ENCODE measurements at places on chromosomes 1 and 21. TPM values are rescaled to one million over a fixed set of nuclear protein-coding genes. Genes with fewer than 3 reads are reported as not detected.
A peak's percentile ranks its signal among the peaks of the same experiment; 100 is the strongest.

UMODL1 gene
- polyA plus RNA-seq = not detected

- no peaks in the 10 kb centered on the region for H3K36me3 ChIP-seq
- no peak overlapping the region for H3K4me3 ChIP-seq
- peaks cover 8% of the 10 kb centered on the region for H3K27me3 ChIP-seq
- no peak overlapping the region for H3K27ac ChIP-seq
- DNase-seq = no peak
Measured at GRCh38 chr1:180620581-180620980, 11.2 kb upstream of the XPR1 start.

DNA sequence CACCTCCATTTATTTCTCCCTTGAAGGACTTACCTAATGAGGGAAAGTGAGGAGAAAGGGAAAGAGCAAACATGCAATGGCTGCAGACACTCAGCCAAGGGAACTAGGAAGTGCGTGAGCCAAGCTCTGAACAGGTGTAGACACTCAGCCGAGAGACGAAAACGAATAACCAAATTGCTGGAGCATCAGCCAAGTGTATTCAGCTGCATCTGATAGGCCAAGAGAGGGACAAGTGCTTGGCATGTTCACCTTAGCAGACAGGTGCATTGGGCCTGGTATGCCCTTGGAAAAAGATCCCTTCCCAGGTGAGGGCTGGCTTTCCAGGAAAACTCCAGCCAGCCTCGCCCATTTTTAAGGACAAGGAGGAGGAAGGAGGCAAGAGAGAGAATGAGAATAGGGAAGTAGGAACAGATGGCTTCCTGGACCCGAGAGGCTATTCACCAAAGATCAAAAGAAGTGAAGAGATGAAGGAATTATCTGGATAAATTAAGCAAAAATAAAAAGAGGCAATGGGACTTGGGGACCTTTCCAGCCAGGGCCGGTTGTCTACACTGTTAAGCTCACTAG, 184.7 kb downstream of the TOMM20 start:
- H3K36me3 ChIP-seq = no peaks in the 10 kb centered on the region
- H3K4me1 ChIP-seq = peaks cover 27% of the 10 kb centered on the region
- peak overlapping the region; percentile 89 for H3K27ac ChIP-seq
- H3K4me3 ChIP-seq = peak overlapping the region; percentile 59
- H3K27me3 ChIP-seq = no peaks in the 10 kb centered on the region

- H3K4me1 ChIP-seq = peaks cover 23% of the 10 kb centered on the region
- DNase-seq = no peak
- H3K27ac ChIP-seq = no peak overlapping the region
- H3K36me3 ChIP-seq = no peaks in the 10 kb centered on the region
Measured at GRCh38 chr1:179231923-179232322, 2.4 kb upstream of the ABL2 start.

DNA sequence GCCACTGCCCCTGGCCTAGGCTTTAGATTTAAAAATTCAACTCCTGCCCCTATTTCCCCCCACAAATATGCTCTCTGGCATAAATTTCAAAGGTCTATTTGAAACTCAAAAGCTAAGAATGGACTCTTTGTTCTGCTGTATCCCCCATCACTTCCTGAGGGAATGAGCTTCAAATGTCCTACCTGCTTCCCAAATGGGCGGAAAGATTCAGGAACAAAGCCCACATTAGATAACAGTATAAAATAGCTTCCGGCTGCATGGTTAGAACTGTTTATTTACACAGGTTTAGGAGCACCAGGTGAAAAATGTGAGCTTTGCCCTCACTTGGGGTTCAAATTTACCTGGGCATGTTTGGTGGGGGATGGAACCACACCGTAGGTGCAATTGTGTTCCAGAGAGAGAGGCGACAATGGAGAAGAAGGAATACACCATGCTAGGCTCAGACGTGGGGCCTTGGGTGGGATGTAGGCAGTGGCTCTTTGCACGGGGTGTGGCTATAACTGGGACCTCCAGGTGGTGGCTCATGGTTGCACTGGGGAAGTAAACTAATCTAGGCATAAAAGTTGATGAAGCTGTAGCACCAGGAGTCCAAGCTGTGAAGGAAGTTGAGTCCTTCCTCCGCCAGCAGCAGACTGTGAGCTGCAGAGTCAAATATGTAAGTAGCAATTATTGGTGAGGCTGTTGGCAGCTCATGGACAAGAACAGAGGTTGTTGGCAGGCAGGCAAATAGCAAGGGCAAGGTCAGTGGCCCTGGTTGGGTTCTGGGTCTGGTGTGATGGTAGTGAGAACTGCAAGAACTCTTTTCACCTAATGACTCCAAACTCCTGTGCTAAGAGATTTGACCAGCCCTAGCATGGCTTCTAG, 41.5 kb upstream of the SRSF10 start:
- no peak for DNase-seq
- H3K4me1 ChIP-seq = peaks cover 4% of the 10 kb centered on the region
- H3K36me3 ChIP-seq = no peaks in the 10 kb centered on the region
- H3K4me3 ChIP-seq = no peak overlapping the region

HSD3B2 gene
- polyA plus RNA-seq = not detected

DNA sequence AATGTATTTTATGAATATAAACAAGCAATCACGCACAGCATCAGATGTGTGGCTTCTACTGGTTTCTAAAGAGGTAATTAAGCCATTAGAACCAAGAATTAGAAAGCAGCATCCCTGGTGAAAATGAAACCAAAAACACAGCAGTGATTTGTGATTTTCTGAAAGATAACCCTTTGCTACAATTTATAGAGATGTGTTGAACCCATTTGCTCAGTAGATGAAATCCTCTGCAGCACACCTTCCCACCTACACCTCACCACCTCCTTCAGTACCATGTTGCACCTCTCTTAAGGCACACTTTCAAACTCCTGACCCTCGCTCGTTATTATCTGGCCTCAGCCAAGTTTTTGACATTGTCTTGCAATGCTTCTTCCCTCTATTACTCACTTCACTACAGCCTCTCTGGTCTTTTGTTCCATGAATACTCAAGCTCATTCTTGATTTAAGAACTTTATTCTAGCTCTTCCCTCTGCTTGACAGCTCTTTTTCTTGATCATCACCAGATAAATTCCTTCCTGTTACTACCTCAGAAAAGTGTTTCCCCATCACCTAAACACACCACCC, 38.6 kb downstream of the NSL1 start:
- H3K4me3 ChIP-seq = peak overlapping the region; percentile 26
- DNase-seq = no peak
- H3K27ac ChIP-seq = peak overlapping the region; percentile 47

DNA sequence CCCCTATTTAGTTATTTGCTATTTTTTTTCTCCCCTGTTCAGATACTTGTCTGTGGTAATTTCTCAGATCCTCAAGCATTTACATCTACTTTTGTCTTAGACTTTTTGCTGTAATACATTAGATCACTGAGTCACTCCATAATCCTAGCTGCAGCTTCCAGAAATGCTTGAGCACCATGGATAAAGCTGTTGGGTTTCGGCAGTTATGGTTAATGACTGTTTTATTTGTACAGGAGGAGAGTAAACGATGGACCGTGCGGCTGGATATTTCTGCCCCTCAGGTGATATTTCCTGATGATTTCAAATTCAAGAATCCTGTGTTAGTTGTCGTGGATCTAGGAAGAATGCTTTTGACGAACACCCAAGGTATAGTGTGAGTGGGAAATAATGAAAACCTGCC, 42.9 kb downstream of the VPS13D start:
- no peak overlapping the region for H3K27ac ChIP-seq
- no peak overlapping the region for H3K4me3 ChIP-seq
- H3K27me3 ChIP-seq = no peaks in the 10 kb centered on the region

GRCh38 chr1:48916130-48917069, 139.7 kb upstream of the BEND5 start:
- peaks cover 9% of the 10 kb centered on the region for H3K4me1 ChIP-seq
- DNase-seq = no peak
- no peaks in the 10 kb centered on the region for H3K36me3 ChIP-seq
- H3K27ac ChIP-seq = no peak overlapping the region
- H3K4me3 ChIP-seq = no peak overlapping the region

CACNA1E gene
- polyA plus RNA-seq = not detected

GRCh38 chr1:100624886-100625610, 87.1 kb downstream of the GPR88 start:
- no peak overlapping the region for H3K4me3 ChIP-seq
- H3K4me1 ChIP-seq = no peaks in the 10 kb centered on the region
- H3K27me3 ChIP-seq = peaks cover 4% of the 10 kb centered on the region
- H3K27ac ChIP-seq = no peak overlapping the region
- H3K36me3 ChIP-seq = no peaks in the 10 kb centered on the region
- no peak for DNase-seq

GRCh38 chr1:180950321-180950720, 37.6 kb downstream of the KIAA1614 start:
- no peak overlapping the region for H3K4me3 ChIP-seq
- DNase-seq = no peak
- H3K36me3 ChIP-seq = peaks cover 6% of the 10 kb centered on the region
- peaks cover 8% of the 10 kb centered on the region for H3K4me1 ChIP-seq
- H3K27ac ChIP-seq = no peak overlapping the region
- H3K27me3 ChIP-seq = no peaks in the 10 kb centered on the region

NR0B2 gene
- polyA plus RNA-seq = not detected

DNA sequence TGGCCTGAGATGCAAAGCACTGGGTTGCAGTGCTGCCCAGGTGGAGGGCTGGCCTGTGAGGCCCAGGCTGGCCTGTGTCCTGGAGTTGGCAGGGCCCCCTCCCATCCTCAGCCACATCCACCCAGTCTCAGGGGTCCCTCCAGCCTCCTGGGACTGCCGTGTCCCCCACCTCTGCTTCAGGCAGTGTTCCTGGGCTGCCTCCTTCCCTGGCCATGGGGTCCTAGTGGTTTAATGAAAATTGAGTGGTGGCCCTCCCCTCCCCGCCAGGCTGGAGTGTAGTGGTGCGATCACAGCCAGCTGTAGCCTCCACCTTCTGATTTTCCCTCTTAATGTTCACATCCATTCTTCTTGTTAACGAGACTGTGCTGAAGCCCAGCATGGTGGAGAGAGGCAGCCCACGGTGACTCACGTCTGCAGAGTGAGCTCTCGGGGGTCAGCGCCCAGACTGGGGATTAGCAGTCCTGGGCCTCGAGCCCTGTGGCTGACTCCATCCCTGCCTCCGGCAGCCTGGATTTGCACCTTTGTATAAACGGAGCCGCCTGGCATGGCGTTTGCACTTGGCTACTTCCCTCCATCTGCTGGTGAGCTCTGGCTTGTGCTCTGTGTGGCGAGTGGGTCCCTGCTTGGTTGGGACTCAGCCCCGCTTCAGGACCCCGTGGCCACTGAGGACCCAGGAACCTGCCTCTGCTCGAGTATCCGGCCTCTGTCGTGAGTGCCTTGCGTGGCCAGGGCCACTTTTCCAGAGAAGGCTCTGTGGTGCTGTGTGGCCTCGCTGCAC, 6.9 kb downstream of the MIB2 start:
- H3K27me3 ChIP-seq = no peaks in the 10 kb centered on the region
- H3K27ac ChIP-seq = no peak overlapping the region
- no peaks in the 10 kb centered on the region for H3K36me3 ChIP-seq
- peaks cover 11% of the 10 kb centered on the region for H3K4me1 ChIP-seq
- no peak for DNase-seq

DUSP12 gene
- 64.7 TPM for polyA plus RNA-seq

FAM163A gene
- not detected for polyA plus RNA-seq

GRCh38 chr1:1040004-1040991, 20.4 kb downstream of the AGRN start:
- no peak overlapping the region for H3K27ac ChIP-seq
- peak overlapping the region; percentile 80 for H3K4me3 ChIP-seq
- peaks cover 42% of the 10 kb centered on the region for H3K27me3 ChIP-seq

GRCh38 chr1:94906382-94906781, 20.5 kb downstream of the CNN3 start:
- no peaks in the 10 kb centered on the region for H3K4me1 ChIP-seq
- peaks cover 8% of the 10 kb centered on the region for H3K36me3 ChIP-seq
- H3K4me3 ChIP-seq = no peak overlapping the region
- H3K27me3 ChIP-seq = peaks cover 6% of the 10 kb centered on the region

LYPD8 gene
- not detected for polyA plus RNA-seq

- H3K4me3 ChIP-seq = no peak overlapping the region
- no peaks in the 10 kb centered on the region for H3K36me3 ChIP-seq
- no peak overlapping the region for H3K27ac ChIP-seq
- DNase-seq = no peak
- H3K27me3 ChIP-seq = peaks cover 22% of the 10 kb centered on the region
Measured at GRCh38 chr1:229068270-229068987, 202.5 kb upstream of the RAB4A start.

DNA sequence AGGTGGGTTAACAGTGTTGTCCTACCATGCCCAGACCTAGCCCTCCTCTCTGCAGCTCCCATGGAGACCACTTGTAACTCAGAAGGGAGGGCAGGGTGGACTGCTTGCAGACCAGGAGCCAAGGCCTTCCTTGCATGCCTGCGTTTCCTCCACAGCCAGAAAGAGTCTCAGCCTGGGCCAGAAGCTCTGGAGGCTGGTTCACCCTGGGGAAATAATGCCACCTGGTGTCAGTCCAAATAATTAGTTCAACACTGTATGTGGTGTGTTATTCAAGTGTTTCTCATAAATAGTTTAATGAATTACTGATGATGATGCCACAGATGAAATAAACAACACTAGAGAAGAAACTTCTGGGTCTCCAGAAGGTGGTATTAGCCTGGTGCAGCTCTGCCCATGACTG, 16.9 kb upstream of the VANGL1 start:
- DNase-seq = no peak
- no peak overlapping the region for H3K27ac ChIP-seq
- no peaks in the 10 kb centered on the region for H3K27me3 ChIP-seq
- H3K36me3 ChIP-seq = peaks cover 27% of the 10 kb centered on the region

HSPB7 gene
- polyA plus RNA-seq = not detected

- H3K4me1 ChIP-seq = no peaks in the 10 kb centered on the region
- no peak overlapping the region for H3K4me3 ChIP-seq
- peaks cover 9% of the 10 kb centered on the region for H3K27me3 ChIP-seq
- no peaks in the 10 kb centered on the region for H3K36me3 ChIP-seq
Measured at GRCh38 chr1:192878249-192878648, 69.4 kb downstream of the RGS2 start.

- H3K27ac ChIP-seq = no peak overlapping the region
- no peaks in the 10 kb centered on the region for H3K27me3 ChIP-seq
- peaks cover 13% of the 10 kb centered on the region for H3K36me3 ChIP-seq
- no peak overlapping the region for H3K4me3 ChIP-seq
Measured at GRCh38 chr1:11178021-11179015, 10.8 kb upstream of the ANGPTL7 start.

DNA sequence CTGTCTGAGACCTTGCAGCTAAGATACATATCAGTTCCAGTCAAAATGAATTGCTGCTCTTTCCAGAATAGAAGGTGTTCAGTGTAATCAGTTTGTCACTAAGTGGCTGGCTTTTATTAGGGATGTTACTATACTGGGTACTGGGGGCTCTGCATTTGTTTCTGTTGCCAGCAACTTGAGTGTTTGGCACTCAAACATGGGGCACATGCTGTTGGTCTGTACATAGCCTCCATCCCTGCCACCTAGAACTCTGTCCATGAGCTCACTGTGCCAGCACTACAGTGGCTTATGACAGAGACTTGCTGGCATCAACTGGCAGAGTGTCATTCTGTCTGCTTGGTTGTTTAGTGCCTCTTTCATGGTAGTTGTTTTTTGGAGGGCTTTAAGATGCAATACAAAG, 45.1 kb downstream of the RGSL1 start:
- H3K4me3 ChIP-seq = no peak overlapping the region
- H3K36me3 ChIP-seq = no peaks in the 10 kb centered on the region
- H3K27me3 ChIP-seq = no peaks in the 10 kb centered on the region
